ENCODE measurements at places on chromosomes 12 and 14.
A peak's percentile ranks its signal among the peaks of the same experiment; 100 is the strongest.

DNA sequence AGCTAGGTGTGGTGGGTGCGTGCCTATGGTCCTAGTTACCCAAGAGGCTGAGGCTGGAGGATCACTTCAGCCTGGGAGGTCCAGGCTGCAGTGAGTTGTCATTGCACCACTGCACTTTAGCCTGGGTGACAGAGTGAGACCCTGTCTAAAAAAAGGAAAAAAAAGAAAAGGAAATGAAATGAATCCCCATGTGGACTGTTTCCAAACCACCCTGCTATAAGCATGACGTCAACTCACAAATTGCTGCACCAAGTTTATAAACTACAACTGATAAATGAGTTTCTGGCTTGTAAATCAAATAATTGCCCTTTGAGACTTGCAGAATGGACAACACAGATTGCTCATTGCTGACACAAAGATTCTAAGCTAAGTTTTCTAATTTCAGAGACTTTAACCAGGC is 51.0 kb upstream of the STK38L start:
- H3K36me3 ChIP-seq = no peaks in the 10 kb centered on the region
- H3K4me3 ChIP-seq = no peak overlapping the region
- no peak for DNase-seq
- H3K27ac ChIP-seq = no peak overlapping the region
- H3K4me1 ChIP-seq = peaks cover 14% of the 10 kb centered on the region

- peaks cover 38% of the 10 kb centered on the region for H3K36me3 ChIP-seq
- H3K27me3 ChIP-seq = no peaks in the 10 kb centered on the region
- no peak overlapping the region for H3K4me3 ChIP-seq
- H3K4me1 ChIP-seq = peaks cover 8% of the 10 kb centered on the region
Observed at GRCh38 chr14:76083796-76084765, 67.6 kb upstream of the GPATCH2L start.

DNA sequence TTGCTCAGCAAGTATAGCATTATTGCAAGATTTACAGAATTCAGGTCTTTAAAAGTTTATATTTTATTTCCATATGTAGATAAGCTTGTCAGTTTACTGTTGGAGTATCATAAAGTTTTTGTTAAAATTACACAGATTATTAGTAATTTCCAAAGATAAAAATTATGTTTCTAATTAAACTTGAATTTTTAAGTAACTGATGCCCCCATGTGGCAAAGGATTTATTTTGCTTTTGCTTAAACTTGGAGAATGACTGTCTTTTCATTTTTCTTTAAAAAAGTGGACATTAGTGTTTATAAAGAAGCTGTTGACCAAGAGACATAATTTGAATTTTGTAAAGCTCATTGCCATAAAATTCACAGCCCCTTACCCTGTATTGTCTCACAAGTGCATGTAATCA is 45.8 kb downstream of the ETNK1 start:
- H3K36me3 ChIP-seq = peaks cover 26% of the 10 kb centered on the region
- H3K27me3 ChIP-seq = no peaks in the 10 kb centered on the region
- H3K4me1 ChIP-seq = no peaks in the 10 kb centered on the region
- no peak overlapping the region for H3K27ac ChIP-seq

GRCh38 chr14:100128688-100129087 is 30.8 kb downstream of the DEGS2 start:
- peaks cover 92% of the 10 kb centered on the region for H3K36me3 ChIP-seq
- no peak overlapping the region for H3K4me3 ChIP-seq
- DNase-seq = no peak
- H3K27me3 ChIP-seq = no peaks in the 10 kb centered on the region
- no peak overlapping the region for H3K27ac ChIP-seq

DNA sequence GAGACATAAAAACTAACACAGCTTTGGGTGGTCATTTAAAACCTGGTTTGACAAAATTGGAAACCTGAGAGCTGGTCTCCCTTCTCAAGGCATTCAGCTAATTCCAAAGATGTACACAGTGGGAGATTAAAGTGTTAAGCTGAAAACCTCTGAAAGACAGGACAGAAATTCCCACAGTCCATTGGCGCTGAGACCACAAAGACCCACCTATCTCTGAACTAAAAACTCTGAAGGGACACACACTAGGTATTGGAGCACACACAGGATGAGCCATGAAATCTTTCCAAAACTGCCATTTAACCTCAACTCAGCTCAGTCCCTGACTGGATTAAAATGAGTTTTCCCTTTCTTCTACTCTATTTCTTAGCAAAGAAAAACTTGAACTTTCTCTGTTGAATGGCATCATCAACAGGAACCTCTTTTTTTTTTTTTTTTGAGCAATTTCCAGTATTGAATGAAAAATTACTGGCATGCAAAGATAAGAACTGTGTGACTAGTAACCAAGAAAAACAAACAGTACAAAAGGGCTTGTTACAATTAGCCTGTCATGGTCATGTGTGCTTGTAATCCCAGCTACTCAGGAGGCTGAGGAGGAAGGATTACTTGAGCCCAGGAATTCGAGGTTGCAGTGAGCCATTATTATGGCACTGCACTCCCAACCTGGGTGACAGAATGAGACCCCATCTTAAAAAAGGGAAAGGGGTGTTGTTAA is 82.4 kb downstream of the IPO8 start:
- DNase-seq = no peak
- no peaks in the 10 kb centered on the region for H3K4me1 ChIP-seq
- no peaks in the 10 kb centered on the region for H3K36me3 ChIP-seq
- H3K27me3 ChIP-seq = no peaks in the 10 kb centered on the region
- no peak overlapping the region for H3K4me3 ChIP-seq

DNA sequence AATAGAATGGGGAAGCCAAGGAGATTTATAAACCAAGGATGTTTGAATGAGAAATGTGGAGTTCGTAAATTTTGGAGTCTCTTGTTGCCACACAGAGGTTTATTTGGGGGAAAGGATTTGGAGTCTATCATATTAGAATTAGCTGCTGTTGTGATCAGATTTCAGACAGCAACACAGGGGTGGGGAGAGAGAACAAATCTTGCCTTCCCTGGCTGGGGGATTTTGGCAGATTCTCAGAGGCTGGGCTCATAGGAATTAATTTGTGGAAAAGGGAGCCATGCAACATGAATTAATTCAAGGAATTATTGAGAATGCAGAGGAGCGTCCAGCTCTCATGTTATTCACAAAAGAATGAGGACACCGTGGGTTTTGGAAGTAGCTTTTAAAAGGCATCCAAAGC is 73.9 kb upstream of the PRMT8 start:
- H3K27ac ChIP-seq = no peak overlapping the region
- H3K36me3 ChIP-seq = no peaks in the 10 kb centered on the region
- H3K4me1 ChIP-seq = no peaks in the 10 kb centered on the region
- H3K4me3 ChIP-seq = no peak overlapping the region
- DNase-seq = no peak

DNA sequence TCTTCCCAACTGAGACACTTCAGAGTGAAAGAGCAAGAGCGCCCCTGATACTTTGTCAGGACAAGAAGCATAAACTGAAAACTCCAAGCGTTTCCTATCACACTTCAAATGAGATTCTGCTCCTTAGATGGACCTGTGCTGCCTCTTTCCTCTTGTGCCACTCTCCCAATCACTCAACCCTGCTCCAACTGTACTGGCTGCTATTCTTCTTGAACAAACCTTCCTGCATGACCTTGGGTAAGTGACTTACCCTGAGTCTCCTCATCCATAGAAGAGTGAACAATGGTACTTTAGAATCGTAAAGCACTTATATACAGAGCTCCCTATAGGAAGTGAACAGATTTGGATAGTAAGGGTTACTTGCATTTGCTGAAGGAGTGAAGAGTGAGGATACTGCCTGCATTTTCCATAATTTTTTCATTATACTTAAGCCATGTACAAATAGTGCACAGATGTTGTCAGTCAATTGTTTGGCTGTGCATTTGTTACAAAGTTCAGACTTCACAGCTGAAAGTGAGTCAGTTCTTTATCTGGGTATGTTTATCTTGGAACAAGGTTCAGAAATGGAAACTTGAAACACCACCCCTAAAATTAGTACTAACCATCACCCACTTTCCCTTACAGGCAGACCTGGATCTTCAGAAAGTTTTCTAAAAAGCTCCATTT is 10.8 kb downstream of the MTERF2 start:
- H3K36me3 ChIP-seq = peaks cover 9% of the 10 kb centered on the region
- peaks cover 25% of the 10 kb centered on the region for H3K4me1 ChIP-seq
- no peak overlapping the region for H3K4me3 ChIP-seq
- no peaks in the 10 kb centered on the region for H3K27me3 ChIP-seq

GRCh38 chr12:67765776-67766766 is 117.5 kb downstream of the DYRK2 start:
- no peak for DNase-seq
- no peaks in the 10 kb centered on the region for H3K27me3 ChIP-seq
- H3K4me1 ChIP-seq = peaks cover 11% of the 10 kb centered on the region
- H3K27ac ChIP-seq = no peak overlapping the region
- H3K36me3 ChIP-seq = no peaks in the 10 kb centered on the region
- no peak overlapping the region for H3K4me3 ChIP-seq

DNA sequence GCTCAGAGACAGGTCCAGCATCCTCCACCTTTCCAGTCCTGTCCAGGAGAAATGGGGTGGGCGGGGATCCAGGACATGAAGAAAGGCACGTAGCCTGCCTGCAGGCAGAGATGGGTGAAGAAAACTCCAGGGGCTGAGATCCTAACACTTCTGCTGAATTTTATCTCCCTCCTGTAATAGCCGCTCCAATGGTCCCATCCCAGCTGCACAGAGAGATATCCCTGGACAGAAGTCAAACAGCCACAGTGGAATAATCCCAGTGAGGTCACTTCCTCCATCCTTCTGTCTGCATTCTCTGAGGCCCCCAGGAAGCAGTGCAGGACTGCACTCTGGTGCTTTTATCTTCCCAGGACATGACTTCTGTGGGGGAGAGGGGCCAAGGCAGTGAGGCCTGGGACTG is 26.3 kb downstream of the KRT18 start:
- no peak overlapping the region for H3K27ac ChIP-seq
- DNase-seq = no peak
- H3K27me3 ChIP-seq = no peaks in the 10 kb centered on the region
- H3K4me1 ChIP-seq = peaks cover 8% of the 10 kb centered on the region
- no peak overlapping the region for H3K4me3 ChIP-seq

GRCh38 chr12:76746516-76746915 is 17.4 kb upstream of the ZDHHC17 start:
- no peaks in the 10 kb centered on the region for H3K4me1 ChIP-seq
- no peaks in the 10 kb centered on the region for H3K36me3 ChIP-seq
- no peaks in the 10 kb centered on the region for H3K27me3 ChIP-seq
- no peak for DNase-seq
- H3K4me3 ChIP-seq = no peak overlapping the region
- no peak overlapping the region for H3K27ac ChIP-seq

DNA sequence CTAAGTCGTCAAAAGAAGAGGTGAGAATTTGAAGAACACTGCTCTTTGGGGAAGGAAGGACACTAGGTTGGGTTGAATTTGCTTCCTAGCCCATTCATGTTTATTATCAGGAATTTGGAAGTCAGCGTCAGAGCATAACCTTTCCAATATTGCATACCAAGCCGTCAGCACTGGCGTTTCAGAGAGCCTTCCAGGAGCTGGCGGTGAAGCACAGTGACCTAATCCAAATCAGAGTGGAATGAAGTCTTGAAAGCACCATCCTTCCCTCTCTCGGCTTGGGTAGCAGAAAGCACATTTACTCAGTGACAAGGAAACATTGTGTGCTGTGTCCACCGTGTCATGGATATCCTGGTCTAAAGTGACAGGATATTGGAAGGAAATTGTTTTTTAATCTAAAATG is 240.3 kb upstream of the PELI2 start:
- H3K4me1 ChIP-seq = no peaks in the 10 kb centered on the region
- H3K4me3 ChIP-seq = no peak overlapping the region
- H3K36me3 ChIP-seq = no peaks in the 10 kb centered on the region
- no peak overlapping the region for H3K27ac ChIP-seq

DNA sequence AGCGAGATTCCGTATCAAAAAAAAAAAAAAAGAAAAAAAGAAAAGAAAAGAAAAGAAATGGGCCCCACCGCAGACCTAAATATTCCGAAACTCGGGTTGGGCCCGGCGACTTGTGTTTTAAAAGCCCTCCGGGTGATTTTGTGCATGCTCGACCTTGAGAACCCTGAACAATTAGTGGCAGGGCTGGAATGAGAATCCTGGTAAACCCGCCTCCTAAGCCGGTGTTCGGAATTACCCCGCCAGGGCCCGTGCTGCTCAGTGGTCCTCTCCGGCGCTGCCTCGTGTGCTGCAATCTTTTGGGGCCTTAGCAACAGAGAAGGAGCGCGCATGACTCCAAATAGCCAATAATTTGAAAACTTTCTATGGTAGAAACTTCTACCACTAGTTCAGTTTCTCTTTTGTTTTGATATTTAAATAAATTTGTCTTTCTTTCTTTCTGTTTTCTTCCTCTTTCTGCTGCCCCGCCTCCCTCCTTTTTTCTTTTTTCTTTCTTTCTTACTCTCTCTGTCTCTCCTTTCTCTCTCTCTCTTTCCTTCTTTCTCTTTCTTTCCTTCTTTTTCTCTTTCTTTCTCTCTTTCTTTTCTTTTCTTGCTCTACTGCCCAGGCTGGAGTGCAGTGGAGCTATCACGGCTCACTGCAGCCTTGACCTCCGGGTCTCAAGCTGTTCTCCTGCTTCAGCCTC is 1.5 kb upstream of the GALNT6 start:
- peak overlapping the region; percentile 86 for H3K27ac ChIP-seq
- peaks cover 37% of the 10 kb centered on the region for H3K4me1 ChIP-seq
- DNase-seq = peak; percentile 71
- no peaks in the 10 kb centered on the region for H3K36me3 ChIP-seq

DNA sequence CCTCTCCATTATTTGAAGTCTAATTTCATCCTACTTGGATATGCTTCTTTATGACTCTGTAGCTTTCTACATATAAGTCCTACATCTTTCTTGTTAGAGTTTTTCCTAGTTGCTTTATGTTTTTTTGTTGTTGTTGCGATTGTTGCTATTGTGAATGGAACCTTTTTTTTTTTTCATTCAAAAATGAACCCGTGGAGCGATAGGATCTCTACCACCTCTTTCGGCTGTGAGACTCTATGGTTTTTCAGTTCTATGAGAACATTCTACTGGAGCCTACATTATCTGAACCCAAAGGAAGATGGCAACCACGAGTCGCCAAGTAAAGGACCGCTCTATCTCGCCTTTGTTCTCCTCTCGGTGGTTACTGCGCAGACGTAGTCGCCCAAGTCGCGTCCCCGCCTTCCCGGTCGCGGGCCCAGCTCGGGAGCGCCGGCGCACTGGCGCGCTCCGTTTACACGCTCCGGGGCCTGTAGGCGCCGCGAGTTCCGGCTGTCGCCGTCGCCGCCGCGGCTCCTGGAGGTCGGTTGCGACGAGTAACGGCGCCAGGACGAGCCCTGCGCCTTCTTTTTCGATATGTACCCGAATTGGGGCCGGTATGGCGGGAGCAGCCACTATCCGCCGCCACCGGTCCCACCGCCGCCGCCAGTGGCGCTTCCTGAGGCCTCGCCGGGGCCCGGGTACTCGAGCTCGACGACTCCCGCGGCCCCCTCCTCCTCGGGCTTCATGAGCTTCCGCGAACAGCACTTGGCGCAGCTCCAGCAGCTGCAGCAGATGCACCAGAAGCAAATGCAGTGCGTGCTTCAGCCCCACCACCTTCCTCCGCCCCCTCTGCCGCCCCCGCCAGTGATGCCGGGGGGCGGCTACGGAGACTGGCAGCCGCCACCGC is at the start of gene YLPM1:
YLPM1 (plus strand) TSS at position 400 of the 886 bp plus-strand sequence; CDS start at position 574, 174 bp downstream.
- no peaks in the 10 kb centered on the region for H3K36me3 ChIP-seq
- H3K4me3 ChIP-seq = peak within 1 kb of the TSS; percentile 99
- peak; percentile 98 for DNase-seq
- peak within 1 kb of the TSS; percentile 94 for H3K27ac ChIP-seq

All from stomach (tissue), 19 donors.